ENCODE measurements at places on chromosomes 1 and 21. TPM values are rescaled to one million over a fixed set of nuclear protein-coding genes. Genes with fewer than 3 reads are reported as not detected.

SLAMF6 gene
- 0.13 TPM for total RNA-seq

HHIPL2 gene
- 0.31 TPM for total RNA-seq

DNA sequence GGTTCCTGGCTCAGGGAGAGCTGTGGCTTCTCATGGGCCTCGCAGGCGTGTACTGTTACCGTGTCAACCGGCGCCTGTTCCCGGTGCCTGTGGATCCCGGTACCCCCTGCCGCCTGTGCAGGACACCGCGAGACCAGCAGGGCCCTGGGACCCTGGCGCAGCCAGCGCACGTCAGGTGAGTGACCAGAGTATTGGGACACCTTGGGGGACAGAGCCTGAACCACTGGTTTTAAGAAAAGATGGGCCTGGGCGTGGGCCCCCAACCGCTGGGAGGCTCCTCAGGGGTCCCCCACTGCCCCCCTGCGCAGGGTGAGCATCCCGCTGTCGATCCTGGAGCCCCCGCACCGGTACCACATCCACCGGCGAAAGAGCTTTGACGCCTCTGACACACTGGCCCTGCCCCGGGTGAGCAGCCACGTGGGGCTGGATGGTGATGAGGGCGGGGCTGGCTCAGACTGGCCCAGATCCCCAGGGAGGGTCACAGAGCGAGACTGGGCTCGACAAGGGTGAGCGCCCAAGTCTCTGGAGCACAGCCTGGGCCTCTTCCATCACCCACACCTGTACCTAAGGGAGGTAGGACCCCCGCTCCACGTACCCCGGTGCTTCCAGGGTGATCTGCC lies 10.5 kb downstream of the MIIP start:
- DNase-seq: no peak

- DNase-seq: no peak
Measured at GRCh38 chr1:210819266-210819665, 314.7 kb downstream of the KCNH1 start.

- no peak for DNase-seq
Measured at GRCh38 chr1:111963985-111964738, 25.3 kb downstream of the KCND3 start.

- DNase-seq: no peak
Measured at GRCh38 chr1:65509912-65510680, 89.6 kb downstream of the LEPR start.

All from muscle of leg (tissue), 16 donors.